ENCODE measurements at places on chromosomes 5 and 9.

- DNase-seq = no peak
Observed at GRCh38 chr9:38228331-38229103, 159.5 kb upstream of the SHB start.

- no peak for DNase-seq
Observed at GRCh38 chr5:2020730-2021129, 138.0 kb upstream of the IRX4 start.

- no peak for DNase-seq
Observed at GRCh38 chr5:167051402-167051768, 1240.1 kb upstream of the WWC1 start.

- DNase-seq = no peak
Observed at GRCh38 chr5:116923344-116923743, 348.7 kb upstream of the SEMA6A start.

- peak; percentile 1 for DNase-seq
Observed at GRCh38 chr5:32170303-32171151, 3.6 kb downstream of the GOLPH3 start.

GRCh38 chr9:98396656-98397055 is 141.2 kb upstream of the TBC1D2 start:
- no peak for DNase-seq

GRCh38 chr9:131668439-131669268 is 71.2 kb downstream of the RAPGEF1 start:
- no peak for DNase-seq

GRCh38 chr5:149325166-149325735 is 20.0 kb upstream of the GRPEL2 start:
- no peak for DNase-seq

- no peak for DNase-seq
Observed at GRCh38 chr5:150313501-150313900, 10.8 kb upstream of the ARSI start.

GRCh38 chr5:40307920-40308319 is 371.8 kb upstream of the PTGER4 start:
- DNase-seq = no peak

DNA sequence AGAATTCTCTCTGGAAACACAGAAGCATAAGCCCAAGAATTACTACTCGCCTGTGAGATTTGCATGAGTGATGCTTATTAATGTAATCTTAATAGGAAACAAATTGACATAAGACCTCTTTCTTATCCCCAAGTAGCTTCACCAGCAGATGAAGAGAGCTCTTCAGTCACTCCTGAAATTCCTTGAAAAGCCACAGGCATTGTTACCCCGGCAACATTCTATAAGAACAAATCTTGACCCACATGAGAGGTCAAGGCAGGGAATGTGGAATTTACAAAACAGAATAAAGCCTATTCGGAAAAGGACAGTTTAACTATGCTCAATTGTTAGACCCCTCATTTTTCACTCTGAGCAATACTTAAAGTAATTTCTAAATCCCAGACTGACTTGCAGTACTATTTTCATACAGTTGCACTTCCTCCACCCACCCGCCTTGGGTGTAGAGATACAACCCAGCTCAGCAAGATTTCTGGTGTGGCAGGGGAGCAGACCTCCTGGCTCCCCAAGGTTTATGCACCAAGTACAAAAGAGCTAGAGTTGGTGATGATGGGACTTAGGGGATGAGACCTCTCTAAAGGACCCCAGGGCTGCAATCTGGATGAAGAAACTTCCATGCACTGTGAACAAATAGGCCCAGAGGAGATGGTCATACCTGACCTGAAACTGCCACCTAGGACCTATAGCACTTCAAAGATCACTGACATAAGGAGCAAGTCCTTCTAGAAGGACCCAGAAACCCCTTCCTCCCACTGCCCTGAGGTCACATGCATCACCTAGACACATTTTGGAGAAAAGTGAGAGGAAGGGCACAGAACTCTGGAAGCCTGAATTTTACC is 242.1 kb downstream of the ZNF608 start:
- no peak for DNase-seq

DNA sequence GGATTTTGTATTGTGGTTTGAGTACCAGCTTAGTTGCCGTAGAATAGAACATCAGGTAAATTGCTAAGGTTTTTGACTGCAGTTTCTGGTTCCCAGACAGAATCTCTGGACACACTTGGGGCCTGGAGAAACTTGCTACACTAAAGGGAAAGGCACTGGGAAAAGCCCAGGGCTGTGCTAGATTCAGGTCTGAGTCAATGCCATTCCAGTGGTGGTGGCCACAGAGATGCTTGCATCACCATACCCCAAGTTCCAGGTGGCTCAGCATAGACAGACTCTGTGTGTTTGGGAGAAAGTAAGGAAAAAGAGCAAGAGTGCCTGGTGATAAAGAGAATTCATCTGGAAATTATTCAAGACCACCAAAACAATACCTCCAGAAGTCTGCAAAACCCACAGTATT is 120.6 kb downstream of the HMHB1 start:
- no peak for DNase-seq

- DNase-seq = no peak
Observed at GRCh38 chr5:89534331-89534730, 651.3 kb upstream of the MEF2C start.

DNA sequence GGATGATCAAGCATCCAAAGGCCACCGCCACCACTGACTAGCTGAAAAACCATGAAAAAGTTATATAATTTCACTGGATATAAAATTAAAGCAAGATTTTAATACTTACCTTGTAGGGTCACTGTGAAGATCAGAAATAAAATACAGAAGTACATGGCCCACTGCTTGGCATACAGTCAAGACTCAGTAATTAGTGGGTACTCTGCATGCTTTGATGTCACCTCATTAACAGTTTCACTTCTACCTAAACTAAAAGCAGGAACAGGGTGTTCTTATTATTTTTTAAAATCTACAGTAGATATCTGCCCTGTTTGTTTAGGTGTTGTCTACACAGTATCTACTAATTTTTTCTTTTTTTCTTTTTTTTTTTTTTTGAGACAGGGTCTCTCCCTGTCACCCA is 66.4 kb downstream of the NFIB start:
- DNase-seq = no peak

- DNase-seq = no peak
Observed at GRCh38 chr5:156350256-156350655, 23.3 kb downstream of the SGCD start.

DNA sequence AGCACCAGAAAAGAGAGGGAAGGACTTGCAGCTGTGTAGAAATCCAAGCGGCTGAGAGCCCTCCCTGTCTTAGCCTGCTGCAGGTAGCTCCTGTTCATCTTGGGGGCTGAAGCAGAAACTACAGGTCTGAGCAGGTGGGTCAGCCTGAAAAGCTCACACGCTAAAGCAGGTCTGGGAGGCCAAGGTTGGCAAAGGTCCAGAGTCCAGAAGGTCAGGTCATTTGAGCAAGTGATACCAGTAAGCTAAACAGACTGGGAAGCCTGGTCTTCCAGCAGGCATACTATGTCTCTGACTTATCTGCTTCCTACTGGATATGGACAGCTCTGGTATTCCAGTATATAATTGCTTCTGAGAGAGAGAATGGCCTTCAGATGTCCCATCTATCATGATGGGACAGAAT is 26.2 kb downstream of the PTCD2 start:
- DNase-seq = no peak

DNA sequence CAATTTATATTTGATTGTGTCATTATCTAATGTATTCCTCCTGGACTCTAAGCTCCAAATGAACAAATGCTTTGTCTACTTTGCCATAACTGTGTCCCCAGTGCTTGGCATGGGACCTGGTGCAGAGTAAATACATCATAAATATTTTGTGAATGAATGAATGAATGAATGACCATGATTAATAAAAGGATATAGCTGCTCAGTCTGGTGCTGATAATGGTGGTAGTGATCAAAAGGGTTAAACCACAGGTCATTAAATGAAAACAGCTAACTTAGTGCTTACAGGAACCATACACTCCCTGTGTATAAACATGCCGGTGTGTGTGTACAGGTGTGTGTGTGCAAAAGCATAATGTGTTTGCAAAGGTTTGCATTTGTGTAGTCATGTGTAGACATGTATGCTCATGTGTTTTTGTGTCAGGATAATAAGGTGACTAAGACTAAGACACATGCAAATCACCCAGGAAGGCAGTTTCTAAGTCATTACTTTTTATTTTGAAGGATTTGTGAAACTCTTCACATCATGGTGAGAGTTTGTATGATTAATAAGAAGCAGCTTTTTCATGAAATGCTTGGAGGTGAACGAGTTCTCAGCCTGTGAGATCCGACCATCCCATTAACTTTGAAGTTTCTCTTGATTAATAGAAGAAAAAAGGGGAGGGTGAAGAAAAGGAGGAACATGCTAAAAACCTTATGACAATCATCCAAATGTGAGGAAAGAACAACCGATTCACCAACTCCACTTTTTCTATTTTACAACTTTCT is 24.6 kb downstream of the SPARC start:
- DNase-seq = no peak

DNA sequence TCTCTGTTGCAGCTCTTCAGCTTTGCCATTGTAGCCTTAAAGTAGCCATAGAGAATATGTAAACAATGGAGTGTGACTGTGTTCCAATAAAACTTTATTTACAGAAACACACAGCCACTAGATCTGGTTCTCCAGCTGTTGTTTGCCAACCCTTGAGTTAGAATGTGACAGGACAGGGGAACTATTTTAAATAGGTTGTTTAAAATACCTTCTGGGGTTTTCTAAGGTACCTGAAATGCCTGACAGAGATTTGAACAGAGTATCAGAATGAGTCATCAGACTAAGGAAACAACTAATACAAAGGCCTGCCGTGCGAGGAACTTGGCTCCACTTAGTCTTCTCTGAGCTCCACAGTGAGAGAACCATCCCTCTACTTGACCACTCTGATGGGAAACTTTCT is 85.4 kb downstream of the HSD17B4 start:
- no peak for DNase-seq

DNA sequence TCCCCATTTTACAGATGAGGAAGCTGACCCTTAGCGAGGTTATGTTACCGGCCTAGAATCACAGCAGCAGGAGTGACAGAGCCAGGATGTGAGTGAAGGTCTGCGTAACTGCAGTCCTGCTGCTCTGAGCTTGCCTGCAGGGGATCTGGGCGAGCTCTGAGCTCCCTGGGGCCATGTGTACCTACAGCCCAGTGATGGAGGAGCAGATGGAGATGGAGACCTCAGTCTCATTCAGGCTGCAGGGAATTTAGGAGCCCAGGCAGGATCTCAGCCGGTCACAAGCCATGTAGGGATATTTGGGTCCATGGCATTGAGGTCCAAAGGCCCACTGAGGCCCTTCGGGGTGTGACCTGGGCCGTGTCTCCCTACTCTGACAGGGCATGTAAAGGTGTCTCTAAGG is 170.6 kb downstream of the CACNA1B start:
- DNase-seq = no peak

DNA sequence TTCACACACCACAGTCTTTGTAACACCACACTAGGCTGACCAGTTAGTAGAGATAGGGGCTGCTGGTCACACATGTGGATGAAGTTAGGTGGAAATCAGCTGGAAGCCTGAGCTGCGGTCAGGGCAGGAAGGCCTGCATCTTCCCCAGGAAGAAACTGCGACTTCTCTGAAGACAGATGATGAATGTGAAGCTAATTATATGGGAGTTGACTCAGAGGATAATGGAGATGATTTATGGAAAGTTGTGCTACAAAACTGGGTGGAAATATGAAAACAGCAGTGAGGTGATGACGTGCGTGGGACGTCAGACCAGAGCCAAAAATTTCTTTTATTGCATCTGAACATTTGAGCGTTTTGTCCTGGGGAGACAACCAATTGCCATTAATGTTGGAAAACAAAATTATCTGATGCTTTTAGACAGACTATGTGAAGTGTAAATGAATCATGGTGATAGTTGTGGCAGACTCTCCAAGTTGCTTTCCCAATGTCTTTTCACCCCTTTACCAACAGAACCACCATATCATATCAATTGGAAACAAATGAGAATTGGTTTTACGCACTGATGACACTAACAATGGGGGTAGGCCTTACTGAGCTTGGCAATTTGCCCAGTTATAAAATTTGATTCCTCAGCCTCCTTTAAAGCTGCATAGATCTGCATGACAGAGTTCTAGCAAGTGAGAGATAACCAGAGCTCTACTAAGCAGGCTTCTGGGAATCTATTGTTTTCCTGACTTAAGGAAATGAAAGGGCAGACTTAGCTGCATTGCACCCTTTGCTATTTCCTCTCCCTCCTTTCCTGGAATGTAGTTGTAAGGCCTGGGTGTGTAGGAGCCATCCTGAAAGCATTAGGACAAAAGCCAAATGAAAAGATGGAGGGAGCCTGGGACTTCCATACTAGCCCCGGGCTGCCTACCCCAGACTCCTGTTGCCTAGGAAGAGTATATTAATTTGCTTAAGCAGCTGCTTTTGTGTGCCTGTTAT is 84.0 kb downstream of the RAB3C start:
- DNase-seq = peak; percentile 5

- DNase-seq = no peak
Observed at GRCh38 chr5:116475338-116475737, 99.3 kb downstream of the SEMA6A start.

DNA sequence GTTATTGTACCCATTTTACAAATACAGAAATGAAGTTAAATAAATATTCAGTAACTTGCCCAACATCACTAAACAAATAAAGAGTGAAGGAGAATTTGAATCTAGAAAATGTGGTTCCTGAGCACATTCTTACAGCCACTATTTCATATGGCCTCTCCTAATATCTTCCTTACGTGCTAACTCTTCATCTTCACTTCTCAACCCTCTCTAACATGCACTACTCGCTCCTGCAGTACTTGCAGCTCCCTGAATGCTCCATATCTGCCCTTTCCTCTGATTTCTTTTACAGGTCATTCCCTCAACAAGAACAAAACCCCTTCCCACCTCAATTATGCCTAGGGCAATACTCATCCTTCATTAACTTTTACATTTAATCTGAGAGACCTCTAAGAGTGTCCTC is 711.5 kb downstream of the CETN3 start:
- no peak for DNase-seq

- no peak for DNase-seq
Observed at GRCh38 chr5:4099386-4099785, 503.8 kb downstream of the IRX1 start.

DNA sequence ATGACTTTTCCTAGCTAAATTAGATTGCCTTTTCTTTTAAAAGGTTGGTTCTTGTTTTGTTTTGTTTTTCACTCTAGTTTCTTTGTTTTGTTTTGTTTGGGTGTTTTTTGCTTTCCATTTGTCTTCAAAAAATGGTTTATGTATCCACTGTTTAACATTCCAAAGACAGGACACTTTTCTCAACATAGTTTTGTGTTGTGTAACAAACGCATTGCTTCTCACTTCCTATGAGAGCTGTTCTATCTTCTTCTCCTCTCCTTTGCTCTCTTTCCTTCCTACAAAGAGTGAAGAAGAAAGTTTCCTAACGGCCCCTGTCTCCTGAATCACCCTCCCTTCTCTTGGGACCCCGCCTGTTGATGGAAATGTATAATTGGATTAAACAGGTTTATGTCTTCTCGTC is 539.7 kb downstream of the ACTL7B start:
- no peak for DNase-seq

- DNase-seq = no peak
Observed at GRCh38 chr5:174675916-174676315, 48.5 kb upstream of the MSX2 start.

DNA sequence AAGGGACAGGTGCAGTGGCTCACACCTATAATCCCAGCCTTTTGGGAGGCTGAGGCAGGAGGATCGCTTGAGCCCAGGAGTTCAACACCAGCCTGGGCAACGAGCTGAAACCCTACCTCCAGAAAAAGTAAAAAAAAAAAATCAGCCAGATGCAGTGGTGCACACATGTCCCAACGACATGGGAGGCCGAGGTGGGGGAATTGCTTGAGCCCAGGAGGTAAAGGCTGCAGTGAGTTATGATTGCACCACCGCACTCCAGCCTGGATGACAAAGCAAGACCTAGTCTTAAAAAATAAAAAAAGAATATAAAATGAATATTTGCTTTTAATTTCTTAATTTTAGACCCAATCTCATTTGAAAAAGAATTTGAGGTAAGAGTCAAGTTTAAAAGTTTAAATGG is 143.5 kb downstream of the LPAR1 start:
- DNase-seq = no peak

Measured in COR-L47 (cell line).